NCI-H2171 (cell line): ENCODE measurements at places on chromosomes 2 and 18.

GRCh38 chr2:29802986-29803385, 118.4 kb downstream of the ALK start:
- no peak for DNase-seq

DNA sequence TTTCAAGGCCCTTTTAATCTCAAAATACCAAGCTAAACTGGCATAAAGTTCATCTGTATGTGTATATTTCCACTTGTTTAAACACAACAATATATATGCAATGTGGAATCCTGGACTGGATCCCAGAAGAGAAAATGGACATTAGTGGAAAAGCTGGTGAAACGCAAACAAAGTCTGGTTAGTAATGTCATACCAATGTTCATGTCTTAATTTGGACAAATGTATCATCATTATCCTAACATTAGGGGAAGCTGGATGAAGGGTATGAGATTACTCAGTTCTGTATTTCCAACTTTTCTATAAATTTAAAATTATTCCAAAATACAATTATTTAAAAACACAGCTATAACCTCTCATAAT, 3.8 kb downstream of the SP3 start:
- DNase-seq: no peak

- DNase-seq: no peak
Measured at GRCh38 chr18:35618696-35619095, 37.2 kb downstream of the GALNT1 start.

DNA sequence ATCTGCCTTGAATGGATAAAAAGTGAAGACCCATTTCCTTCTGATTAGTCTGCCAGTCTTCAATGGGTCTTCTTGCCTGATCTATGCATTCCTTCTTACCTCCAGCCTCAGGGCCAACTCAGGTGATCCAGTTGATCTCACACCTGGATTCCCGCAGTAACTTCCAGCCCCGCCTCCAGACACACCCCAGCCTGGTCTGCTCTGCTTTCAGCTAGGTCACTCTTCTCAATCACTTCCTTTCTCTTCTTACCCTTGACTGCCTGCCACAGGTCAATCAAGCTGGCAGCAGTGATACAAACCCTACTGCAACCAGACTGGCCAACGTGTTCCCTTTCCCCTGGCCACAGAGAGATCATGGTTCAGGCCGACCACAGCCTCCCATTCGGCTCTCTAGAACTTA, 263.6 kb downstream of the ZNF516 start:
- no peak for DNase-seq

DNA sequence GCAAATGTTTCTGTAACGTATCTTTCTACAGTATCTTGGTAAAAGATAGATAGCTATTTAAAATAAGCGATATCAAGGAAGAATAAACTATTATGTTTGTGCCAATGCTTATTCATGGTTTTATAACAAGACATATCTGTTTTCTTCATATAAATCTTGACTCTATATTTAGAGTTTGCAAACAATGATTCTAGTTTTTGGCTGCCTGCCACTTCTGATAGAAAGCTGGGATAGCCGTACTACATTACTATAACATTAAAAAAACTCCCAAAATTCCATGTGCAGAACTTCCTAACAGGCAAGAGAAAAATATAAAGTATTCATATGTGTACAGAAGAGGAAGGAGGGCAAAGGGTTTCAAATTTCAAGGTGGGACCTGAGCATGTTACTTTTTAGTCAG, 985.0 kb downstream of the BCL11A start:
- peak; percentile 4 for DNase-seq

DNA sequence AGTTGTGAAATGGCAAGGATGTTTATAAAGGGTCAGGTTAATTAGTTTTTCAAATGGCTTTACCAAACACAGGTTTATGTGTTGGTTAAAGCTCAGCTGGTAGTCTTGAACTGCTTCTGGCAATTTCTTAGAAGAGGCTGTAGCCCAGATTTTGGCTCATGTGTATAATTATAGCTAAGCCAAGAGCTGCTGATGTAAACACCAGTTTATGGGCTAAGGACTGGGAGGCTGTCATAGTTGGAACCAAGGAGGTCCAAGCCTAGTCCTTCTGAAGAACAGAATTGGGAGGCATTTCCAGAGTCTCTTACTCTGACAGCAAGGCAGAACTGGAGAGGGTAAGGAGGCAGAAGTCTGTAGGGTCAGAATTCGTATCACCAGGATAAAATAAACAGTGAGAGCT, 25.4 kb downstream of the UBE2E3 start:
- no peak for DNase-seq

- no peak for DNase-seq
Measured at GRCh38 chr2:33058716-33059470, 112.1 kb downstream of the LTBP1 start.

- DNase-seq: no peak
Measured at GRCh38 chr2:35462226-35462998, 893.2 kb upstream of the CRIM1 start.

GRCh38 chr2:104932243-104932642, 78.3 kb downstream of the POU3F3 start:
- no peak for DNase-seq

GRCh38 chr2:207115715-207116364, 49.9 kb downstream of the KLF7 start:
- no peak for DNase-seq

GRCh38 chr2:108607706-108608301, 73.5 kb downstream of the LIMS1 start:
- DNase-seq: peak; percentile 17
